ENCODE measurements at places on chromosomes 12 and 14.
A peak's percentile ranks its signal among the peaks of the same experiment; 100 is the strongest.

DNA sequence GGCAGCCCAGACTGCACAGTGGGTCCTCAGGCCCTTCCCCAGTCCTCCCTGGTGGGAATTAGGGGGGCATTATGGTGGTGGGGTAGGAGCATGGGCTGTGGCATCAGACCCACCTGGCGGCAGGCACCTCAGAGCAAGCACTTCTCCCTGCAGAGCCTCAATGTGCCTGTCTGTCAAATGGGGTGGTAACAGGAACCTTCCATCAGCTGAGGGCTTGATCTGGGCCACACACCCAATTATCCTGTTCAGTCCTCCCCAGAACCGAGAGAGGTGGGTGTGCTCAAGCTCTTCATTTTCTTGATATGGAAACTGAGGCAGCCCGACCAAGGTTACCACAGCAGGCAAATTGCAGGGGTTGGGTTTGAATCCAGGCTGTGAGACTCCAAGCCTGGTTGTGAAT is 38.4 kb downstream of the MVK start:
- no peak for DNase-seq

- DNase-seq: no peak
These were observed 16.2 kb upstream of the RIN3 start for GRCh38 chr14:92497391-92497790.

GRCh38 chr12:32698285-32698684 is 19.2 kb downstream of the DNM1L start:
- peak; percentile 5 for DNase-seq

DNA sequence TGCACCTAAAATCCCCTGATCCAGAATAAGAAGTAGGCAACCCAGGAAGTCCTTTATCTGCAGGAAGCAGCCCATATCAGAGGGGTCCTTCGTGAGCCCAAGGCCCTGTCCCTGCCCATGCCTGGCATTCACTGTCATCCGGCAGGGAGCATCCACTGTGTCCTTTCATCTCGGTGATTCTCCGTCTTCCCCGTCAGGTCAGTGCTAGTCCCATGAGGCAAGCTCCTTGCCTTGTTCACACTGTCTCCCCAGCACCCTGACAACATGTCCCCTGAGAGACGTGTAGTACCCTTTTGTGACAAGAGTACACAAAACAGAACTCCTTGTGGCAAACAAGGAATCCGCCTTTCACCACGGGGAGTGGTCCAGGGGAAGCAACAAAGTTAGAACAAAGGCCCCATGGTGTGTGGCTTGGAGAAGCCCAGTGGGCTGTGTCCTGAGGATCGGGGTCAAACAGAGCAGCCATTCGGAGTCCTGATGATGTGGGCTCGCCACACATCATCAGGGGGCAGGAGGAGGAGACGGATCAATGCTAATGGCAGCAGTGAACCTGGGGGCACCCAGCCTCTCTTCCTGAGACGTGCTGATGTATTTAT is 112.1 kb downstream of the DICER1 start:
- DNase-seq: no peak

GRCh38 chr14:64715628-64716412 is 11.6 kb downstream of the PLEKHG3 start:
- no peak for DNase-seq

DNA sequence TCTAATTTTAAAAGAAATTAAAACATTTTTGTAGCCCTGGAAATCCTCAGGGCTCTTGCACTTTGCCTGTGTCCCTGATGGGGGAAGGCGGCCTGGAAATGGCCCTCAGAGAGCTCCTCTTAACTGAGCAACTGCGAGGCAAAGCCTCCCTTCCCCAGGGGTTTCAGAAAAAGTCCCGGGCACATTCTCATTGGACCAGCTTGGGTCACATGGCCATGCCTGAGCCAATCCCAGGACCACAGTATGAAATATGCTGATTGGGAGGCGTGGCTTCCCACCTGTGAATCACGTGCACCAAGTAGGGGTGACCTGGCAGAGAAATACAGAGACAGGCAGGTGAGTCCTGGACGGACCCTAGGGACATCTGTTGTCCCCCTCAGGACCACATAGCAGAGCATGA is 90.4 kb upstream of the SFSWAP start:
- DNase-seq: no peak

All from NCI-H1105 (cell line).